HCT116 (cell line): ENCODE measurements at places on chromosomes 16 and 17.

- no peak for DNase-seq
Measured at GRCh38 chr16:30509081-30509765, 17.1 kb downstream of the ZNF768 start.

GRCh38 chr17:2990396-2990795, 73.0 kb downstream of the OR1D5 start:
- no peak for DNase-seq

DNA sequence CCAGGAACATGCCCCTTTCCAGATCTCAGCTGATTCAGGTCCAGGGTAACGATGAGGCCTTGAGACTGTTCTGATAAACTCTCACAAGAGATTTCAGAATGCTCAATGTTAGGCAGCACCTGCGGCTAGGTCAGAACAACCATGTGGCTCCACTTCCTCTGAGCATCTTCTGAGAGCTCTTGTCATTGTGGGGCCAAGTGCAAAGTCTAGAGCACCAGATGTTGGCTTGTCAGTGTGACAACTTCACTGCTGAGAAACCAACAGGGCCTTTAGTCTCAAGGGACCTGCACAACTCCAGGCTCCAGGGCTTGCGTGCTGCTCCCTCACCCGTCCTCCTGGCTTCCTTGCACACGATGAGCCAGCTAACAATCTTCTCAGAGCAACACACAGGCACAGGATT, 29.0 kb downstream of the FCSK start:
- no peak for DNase-seq

- no peak for DNase-seq
Measured at GRCh38 chr17:17385491-17385890, 82.3 kb downstream of the NT5M start.

- no peak for DNase-seq
Measured at GRCh38 chr17:43905985-43906852, 1.1 kb downstream of the MPP2 start.
